D721Med (cell line): ENCODE measurements at places on chromosomes 3 and 15.

GRCh38 chr3:71430941-71431552 lies 152.5 kb downstream of the FOXP1 start:
- no peak for DNase-seq

- no peak for DNase-seq
Measured at GRCh38 chr3:100650651-100651619, 41.5 kb downstream of the ADGRG7 start.

GRCh38 chr15:27692438-27692837 lies 406.7 kb downstream of the OCA2 start:
- no peak for DNase-seq

DNA sequence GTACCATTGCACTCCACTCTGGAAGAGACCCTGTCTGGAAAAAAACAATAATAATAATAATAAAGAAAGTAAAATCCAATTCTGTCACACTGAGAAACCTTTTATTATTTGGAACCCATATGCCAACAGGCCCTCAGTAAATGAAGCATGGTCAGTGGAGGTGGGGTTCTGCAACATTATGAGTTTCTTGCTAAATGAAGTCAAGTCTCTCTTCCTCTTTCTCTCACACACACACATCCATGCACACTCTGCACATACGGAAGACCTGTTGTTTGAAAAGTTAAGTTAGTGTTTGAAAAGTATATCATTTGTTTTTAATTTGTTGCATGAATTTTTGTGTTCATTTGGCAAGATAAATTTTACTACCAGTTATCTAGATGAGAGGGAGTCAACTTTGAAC lies 27.8 kb downstream of the GAP43 start:
- DNase-seq: no peak

GRCh38 chr3:71046791-71047190 lies 536.7 kb downstream of the FOXP1 start:
- no peak for DNase-seq

DNA sequence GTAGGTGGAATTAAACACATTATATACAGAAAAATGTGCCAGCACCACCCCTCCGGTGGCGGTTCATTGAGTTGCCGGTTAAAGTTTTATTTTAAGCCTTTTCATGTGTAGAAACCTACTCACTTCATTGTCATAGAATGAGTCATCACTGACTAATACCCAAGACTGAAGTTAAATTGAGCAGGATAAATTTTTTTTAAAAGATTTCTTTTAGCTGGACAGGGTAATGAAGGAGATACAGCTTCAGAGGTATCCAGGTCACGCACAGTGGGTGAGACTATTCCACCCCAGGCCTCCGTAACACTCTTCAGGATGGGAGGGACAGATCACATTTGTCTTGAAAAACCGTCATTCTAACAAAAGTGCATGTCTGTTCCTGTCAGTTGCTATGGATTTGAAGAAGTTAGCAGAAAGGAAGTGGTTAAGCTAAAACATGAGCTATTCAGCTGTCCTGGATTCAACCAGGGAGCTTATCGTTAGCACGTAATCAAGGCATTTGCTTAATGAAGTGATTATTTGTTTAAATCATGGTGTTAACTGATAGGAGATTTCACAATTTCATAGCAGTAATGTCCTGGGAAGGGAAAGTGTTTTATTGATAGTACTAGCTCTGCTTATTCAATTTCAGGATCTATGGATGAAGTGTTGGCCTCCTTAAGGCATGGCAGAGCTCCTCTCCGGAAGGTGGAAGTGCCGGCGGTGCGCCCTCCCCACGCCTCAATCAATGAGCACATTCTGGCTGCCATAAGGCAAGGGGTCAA lies 23.4 kb downstream of the WHAMM start:
- no peak for DNase-seq

DNA sequence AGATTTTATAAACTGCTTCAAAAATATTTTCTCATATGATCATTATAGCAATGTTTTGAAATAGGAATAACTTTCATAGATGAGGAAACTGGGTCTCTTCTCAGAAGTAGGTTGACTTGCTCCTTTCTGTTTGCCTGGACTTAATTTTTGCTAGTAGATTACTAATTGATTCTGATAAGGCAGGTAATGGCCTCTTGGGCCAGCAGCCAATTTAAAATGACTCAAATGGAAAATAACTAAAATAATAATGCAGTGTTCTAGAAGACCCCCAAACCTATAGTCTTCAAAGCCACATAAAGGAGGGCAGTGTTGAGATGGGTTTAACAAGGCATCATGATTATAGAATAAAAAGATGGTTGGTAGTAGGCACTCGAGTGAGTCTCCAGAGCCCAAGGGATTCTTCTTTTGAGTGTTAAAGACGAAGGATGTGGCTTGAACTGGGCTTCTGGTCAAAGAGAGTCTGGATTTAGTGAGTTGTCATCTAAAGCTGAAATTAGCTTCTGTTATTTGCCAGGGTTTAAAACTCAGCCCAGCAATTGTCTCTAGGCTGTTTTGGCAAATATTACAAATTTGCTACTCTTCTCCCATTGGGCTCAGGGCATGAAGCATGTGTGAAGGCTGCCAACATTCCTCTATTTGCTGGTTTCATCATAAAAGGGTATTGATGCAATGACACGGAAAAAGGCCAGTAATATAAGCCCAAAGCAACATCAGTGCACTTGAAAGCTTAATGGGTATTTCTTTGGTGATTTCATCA lies 297.1 kb upstream of the MEIS2 start:
- no peak for DNase-seq
